ENCODE measurements at places on chromosomes 1 and 21. TPM values are rescaled to one million over a fixed set of nuclear protein-coding genes. Genes with fewer than 3 reads are reported as not detected.

- DNase-seq = no peak
Measured at GRCh38 chr1:184866991-184867788, 107.1 kb downstream of the NIBAN1 start.

DNA sequence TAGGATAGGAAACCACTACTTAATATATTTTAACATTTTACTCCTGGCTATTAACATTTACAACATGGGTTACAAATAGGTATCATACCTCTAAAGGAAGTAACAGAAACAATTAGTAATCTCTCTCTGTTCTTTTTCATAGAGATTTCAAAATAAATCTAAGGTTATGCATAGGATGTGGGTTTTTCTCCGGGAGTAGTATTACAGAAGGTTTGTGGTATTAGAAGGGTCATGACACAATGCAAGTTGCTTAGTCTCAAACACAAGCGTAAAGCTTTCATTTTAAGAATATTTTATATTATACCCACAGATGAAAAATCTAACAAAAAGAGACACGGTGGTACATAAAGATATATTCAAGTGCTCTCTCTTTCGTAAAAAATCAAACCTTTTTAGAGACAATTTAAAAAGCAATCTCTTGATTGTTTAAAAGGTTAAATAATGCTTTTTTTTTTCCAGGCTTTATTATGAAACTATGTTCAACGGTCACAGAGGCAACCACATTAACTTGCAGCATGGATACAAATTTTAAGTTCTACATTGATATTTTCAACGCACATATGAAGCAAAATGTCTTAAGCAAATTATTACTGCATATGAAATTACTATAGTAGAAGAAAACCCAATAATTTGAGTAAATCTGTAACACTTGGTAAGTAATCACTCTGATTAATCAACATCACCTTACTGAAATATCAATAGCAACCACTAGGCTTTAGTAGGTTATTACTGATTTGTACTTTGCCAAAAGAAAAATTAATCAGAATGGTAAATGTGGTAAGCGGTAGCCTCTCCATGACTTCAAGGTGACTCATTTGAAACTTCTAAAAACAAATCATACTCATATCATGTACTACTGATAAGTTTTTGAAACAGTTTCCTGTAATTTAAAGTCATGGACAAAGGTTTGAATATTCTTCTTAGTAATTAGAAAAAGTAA is 97.4 kb upstream of the GFI1 start:
- no peak for DNase-seq

DNA sequence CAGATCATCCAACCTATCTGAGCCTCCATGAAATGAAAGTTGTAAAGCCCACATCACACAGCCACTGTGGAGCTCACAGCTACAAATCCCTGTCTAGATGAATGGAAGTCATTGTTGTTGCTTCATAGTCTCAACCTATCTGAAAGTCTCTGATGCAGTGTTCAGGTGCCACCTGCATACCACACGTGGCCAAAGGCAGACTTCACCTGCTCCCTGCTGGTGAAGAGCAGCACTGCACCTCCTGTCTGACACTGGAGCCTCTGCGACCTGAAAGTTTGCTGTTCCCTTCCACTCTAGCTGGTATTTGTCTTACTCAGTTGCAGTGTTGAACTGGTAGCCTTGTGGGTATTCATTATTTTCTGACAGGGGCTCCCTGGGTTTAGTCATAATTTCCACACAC is 18.4 kb downstream of the LORICRIN start:
- DNase-seq = no peak

DNA sequence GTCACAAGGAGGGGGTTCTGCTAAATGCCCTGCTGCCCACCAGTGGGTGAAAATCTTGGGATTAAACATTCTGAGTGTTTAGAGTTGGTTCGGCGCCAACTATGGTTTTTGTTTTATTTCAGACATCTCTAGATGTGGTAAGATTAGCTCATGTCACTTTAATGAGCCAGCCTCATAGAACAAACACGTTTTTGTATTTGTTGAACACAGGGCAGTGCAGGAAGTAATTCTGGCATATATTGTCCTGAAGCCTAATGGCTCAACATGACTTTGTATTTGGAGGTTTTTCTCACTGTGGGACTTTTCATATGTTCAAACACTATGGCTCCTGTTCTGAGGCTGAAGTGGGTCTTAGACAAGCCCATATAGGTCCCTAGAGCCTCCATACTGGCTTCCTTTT is 107.8 kb downstream of the NGF start:
- no peak for DNase-seq

DNA sequence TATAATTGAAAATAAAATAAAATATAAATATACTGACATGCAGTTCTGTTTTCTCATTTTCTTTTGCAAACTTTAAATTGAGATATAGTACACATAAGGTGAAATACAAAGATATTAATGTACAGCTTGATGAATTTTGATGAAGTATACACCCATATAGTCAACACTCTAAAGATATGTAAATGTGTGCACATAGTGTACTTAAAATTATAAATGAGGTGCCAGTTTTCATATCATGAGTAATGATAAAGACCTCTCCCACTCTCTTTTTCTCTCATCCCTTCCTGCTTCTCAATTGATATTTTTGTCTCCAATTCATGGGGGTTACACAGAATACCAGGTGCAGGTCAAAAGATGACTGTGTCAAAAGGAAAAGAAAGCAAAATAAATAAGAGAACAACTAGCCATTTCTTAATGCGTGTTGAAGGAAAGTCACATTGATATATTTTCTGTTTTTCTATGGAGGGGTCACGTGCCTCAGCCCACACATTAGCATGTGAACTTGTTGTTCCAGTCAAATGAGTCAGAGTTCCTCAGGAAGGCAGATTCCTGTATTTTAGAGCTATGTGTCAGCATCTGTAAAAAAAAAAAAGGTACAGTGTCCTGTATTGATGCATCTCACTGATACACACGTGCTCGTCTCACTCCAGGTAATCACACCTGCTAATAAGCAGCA is 64.3 kb upstream of the HOOK1 start:
- DNase-seq = no peak

DNA sequence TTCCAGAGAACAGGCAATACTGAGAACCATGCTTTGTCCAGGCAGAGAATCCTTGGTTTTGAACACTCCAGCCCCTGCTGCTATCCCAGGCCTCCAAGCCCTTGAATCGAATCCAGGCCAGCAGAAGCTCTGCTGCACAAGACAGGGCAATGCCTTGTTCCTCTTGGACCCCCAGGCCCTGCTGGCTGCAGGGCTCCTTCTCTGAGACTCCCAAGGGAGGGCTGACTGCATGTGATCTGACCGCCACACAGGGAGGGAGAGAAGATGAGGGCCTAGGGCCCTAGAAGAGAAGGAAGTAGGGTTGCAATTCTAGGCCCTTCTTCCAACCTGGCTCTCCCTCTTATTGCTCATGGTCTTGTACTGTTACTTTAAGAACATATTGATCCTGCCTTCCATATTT is 160.6 kb upstream of the EDN2 start:
- no peak for DNase-seq

The UTS2 gene
- total RNA-seq = not detected
